ENCODE measurements at places on chromosomes 5 and 9.

DNA sequence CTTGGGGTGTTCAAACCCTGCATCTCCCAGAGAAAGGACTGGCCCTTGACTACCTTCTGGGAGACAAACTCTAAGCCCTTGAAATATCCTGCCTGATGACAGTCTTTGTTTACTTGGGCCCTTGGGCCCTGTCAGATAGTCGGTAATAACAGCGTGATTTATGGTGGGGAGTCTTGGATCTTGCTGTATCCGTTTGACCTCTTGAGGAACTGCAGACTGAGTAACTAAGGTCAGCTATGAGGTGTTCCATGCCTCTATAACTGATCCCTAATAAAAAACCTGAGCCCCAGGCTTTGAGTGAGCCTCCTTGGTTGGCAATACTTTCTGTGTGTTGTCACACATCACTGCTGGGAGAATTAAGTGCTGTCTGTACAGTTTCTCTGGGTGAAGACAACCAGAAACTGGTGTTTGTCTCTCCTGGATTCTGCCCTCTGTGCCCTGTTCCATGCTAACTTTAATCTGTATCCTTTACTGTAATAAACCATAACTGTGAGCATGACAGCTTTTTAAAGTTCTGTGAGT, 56.2 kb upstream of the ANKRD33B start:
- no peak for DNase-seq

- DNase-seq = no peak
Measured at GRCh38 chr5:100595152-100595811, 60.1 kb downstream of the FAM174A start.

GRCh38 chr9:132547436-132547835, 35.0 kb upstream of the BARHL1 start:
- no peak for DNase-seq

DNA sequence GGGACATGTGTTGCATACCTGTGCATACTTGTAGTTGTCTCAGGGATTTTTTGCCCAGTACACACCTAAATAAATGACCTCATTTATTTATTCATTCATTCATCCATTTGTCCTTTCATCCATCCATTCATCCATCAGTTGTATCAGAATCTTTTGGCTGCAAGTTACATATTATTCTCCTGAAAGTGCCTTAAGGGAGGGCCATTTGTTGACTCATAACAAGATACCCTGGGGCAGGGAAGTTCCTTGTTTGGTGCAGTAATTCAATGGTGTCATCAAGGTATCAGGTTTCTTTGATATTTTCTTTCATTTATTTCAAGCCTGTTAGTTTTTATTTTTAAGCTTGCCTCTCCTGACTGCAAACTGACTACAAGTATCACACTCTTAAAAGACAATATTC, 597.9 kb upstream of the TLE4 start:
- DNase-seq = no peak

- no peak for DNase-seq
Measured at GRCh38 chr5:123124126-123124858, 35.3 kb downstream of the PRDM6 start.

GRCh38 chr9:106879439-106879882, 16.5 kb downstream of the ZNF462 start:
- no peak for DNase-seq

Measured in activated CD4-positive, CD25-positive, alpha-beta regulatory T cell treated with anti-CD3 and anti-CD28 coated beads, Interleukin-2, amount 50 U/mL, for 72 hours (primary cell).